Lung (tissue), 17 donors: ENCODE measurements at places on chromosomes 12 and 14. TPM values are rescaled to one million over a fixed set of nuclear protein-coding genes. Genes with fewer than 3 reads are reported as not detected.

The PRR4 gene
- 3.6 TPM for polyA plus RNA-seq

The IQSEC3 gene
- polyA plus RNA-seq: 0.29 TPM

The KRT4 gene
- polyA plus RNA-seq: 1.3 TPM

The NKX2-1 gene
- 155 TPM for polyA plus RNA-seq

The WSCD2 gene
- 0.08 TPM for polyA plus RNA-seq

The LHX5 gene
- polyA plus RNA-seq: not detected

The TAS2R9 gene
- polyA plus RNA-seq: not detected

DNA sequence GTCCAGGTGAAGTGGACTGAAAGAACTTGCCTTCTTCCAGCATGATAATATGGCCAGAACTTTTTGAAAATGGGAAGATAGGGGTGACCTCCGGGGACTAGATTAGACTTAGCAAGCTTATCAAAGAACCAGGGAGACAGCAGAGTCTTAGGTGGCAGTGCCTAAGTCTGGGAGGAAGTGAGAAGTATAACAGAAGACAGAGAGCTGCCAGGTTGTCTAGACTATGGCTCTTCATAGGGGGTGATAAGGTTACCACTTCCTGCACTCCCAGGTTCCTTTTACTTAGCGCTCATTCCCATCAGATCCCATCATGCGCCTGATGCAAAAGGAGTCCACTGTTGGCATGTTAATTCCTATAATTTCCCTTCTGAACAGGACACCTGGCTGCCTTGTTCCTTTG, 69.9 kb downstream of the PLXNC1 start:
- DNase-seq: no peak

GRCh38 chr14:76550534-76550933, 174.6 kb downstream of the ESRRB start:
- DNase-seq: no peak

- no peak for DNase-seq
Measured at GRCh38 chr14:64416348-64416932, 28.3 kb downstream of the MTHFD1 start.

DNA sequence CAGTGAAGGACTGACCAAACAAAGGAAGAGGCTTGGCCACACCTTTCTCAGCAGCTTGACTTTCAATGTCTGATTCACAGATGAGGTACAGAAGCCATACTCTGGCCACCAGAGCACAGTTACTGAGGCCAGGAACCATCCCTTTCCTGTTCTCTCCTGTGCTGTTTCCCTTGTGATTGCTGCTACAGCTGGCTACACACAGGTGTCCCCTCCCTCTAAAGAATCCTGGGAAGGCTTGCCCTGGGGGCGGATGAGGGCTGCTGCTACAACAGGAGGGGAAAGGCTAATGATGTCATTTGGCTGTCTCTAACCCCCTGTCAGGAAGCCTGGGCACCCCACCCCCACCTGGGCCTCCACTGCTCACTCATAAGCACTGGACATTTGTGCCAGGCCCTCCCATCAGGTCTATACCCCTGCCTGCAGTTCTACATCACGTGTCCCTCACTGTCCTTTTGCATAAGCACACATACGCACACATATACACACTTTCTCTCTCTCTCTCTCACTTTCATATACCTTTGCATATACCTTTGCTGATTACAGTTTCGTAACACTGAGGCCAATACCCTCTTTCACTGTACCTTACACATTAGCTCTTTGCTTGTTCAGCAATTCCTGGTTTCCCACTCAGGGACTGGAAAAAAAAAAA, 41.4 kb downstream of the PRPF40B start:
- DNase-seq: peak; percentile 66

- no peak for DNase-seq
Measured at GRCh38 chr12:57473392-57473791, 6.3 kb downstream of the ARHGAP9 start.

DNA sequence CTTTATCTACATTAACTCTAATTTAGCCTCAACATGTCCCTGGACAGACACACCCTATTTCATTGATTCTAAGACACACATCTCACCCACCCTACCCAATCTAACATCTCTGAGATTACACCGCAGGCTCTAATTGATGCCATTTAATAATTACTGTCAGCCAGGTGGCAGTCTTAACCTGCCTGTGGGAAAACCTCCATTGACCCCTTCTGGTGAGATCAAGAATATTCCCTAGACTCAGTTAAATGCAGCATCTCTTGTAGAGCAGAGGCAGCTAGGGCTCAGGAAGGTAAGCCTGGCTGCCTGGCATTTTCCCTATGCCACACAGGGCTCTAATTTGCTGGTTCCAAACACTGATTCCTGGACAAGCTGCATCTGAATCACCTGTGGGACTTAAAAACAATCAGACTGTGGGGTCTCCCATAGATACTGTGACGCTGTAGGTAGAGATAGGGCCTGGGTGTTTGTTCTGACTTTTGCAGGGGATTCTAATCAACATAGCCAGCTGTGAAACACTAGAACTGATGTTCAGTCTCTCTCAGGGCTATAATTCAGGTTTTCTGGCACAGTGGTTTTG, 14.3 kb downstream of the MCRS1 start:
- no peak for DNase-seq

- peak; percentile 25 for DNase-seq
Measured at GRCh38 chr12:92987846-92988621, 58.9 kb upstream of the EEA1 start.

DNA sequence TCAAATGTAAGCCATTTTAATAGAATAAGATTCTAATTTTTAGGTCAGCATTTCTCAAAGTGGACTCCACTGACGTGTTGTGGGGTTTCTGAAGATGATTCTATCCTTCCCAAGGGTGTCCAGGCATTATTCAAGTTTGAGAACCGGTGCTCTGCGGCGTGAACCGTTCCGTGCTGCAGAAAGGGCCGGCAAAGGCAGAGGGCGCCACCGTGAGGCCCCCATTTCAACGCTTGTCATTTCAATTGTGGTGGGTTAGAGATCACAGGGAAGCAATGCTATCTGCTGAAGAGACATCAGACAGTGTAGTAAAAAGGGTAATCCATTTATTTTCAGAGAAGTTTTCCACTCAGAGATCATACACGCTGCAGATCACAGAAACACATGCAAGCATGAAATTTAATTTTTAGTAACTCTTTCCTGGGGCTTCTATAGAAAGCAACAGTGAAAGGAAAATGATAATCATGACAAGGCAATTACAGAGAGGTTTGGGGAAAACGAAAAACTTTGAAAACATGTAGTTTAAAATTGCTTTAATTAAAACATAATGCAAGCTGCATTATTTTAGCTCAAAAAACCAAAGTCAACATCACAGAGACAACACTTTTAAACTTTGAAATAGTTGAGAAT, 201.7 kb downstream of the EXOC5 start:
- peak; percentile 10 for DNase-seq

DNA sequence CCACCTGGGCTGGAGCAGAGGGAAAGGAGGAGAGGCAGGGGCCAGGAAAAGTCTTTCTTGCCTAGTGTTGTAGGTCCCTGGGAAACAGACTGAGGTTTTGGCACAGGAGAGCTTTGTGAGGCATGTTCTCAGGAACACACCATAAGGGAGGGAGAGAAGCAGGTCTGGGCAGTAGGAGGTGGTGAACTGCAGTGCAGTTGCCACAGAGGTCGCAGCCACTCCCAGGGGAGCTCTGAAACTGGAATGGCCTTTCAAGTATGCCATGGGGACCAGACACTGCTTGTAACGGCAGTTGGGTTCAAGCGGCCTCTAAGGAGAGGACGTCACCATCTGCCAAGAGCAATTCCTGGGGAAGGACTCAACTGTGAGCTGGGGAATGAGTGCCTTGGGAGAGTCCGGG, 35.4 kb upstream of the NKX2-8 start:
- DNase-seq: no peak

GRCh38 chr14:89719366-89720075, 235.0 kb downstream of the EFCAB11 start:
- no peak for DNase-seq

DNA sequence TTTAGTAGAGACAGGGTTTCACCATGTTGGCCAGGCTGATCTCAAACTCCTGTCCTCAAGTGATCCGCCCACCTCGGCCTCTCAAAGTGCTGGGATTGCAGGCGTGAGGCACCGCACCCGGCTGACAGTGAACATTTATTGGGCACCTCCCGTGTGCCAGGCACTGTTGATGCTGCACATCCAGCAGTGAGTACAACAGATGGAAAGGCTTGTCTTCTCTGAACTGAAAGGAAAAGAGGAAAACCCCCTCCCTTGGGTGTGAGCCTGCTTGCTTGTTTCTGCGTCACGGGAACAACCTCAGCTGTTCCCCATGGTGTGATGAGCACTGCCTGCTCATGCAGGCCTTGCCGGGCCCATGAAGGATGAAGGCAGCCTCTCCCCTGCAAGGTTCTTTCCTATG, 39.5 kb downstream of the DGLUCY start:
- DNase-seq: no peak

DNA sequence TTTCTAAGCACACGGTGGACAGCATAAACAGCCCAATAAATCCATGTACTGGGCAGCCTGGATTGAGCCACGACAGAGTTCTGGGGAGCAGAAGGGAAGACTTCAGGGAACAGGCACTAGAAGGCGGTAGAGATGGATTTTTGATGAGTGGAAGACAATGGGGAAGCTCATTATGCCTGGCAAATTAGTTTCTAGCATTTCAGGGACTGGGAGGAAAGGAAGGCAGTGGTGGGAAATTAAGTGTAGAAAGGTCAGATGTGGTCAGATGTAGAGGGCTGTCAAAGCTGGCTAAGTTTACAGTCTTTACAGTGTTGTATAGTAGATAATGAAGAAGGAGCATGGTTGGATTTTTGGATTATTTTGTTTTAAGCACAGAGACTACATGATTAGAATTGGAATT, 9.2 kb downstream of the EGLN3 start:
- DNase-seq: no peak

DNA sequence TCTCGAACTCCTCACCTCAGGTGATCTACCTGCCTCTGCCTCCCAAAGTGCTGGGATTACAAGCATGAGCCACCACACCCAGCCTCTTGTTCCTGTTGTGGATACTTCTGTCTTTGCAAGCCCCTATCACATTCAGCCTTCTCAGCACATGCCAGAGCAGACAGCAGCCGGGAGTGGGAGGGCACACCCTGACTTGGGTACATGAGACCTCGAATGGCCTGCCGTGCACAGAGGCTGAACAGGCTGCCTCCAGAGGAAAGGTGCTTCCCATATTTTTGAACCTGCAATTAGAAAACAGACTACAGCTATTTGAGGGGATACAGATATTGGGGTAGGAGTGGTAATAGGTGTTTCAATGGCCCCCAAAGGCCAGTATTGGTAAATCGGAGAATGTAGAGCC, 307.3 kb upstream of the DIO3 start:
- DNase-seq: no peak

DNA sequence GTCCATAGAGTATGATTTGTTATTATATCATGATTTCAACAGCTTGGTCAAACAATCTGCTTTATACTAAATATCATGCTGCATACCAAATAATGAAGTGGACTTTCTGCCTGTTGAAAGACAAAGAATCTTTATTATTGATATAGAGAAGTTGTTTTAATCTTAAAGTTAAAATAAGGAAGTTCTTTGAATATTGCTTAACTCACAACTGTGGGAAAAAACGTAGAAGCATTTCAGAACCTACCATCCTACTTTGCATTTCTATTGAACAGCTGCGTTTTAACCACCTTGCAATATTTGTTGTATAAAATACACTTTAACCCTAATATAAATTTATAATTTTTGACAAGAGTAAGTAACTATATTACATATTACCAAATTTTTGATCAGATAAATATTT, 22.9 kb upstream of the ARL1 start:
- DNase-seq: no peak

DNA sequence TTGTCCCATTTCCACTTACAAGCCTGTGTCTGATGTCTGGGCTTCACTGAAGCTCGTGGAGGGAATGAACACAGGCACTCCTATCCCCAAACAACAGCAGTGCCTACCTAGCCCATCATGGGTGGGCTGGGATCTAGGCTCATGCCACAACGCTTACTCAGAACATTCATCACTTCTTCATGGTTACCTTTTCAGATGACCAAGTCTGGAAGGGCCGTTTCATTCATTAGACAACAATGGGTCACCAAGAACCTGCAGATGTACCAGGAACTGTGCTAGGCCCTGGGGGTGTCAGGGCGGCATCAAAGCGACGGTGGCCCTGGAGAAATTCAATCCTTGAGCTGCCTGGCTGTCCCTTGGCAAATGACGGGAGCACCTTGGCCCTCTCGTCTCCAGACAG, 64.9 kb upstream of the FZD10 start:
- DNase-seq: no peak

DNA sequence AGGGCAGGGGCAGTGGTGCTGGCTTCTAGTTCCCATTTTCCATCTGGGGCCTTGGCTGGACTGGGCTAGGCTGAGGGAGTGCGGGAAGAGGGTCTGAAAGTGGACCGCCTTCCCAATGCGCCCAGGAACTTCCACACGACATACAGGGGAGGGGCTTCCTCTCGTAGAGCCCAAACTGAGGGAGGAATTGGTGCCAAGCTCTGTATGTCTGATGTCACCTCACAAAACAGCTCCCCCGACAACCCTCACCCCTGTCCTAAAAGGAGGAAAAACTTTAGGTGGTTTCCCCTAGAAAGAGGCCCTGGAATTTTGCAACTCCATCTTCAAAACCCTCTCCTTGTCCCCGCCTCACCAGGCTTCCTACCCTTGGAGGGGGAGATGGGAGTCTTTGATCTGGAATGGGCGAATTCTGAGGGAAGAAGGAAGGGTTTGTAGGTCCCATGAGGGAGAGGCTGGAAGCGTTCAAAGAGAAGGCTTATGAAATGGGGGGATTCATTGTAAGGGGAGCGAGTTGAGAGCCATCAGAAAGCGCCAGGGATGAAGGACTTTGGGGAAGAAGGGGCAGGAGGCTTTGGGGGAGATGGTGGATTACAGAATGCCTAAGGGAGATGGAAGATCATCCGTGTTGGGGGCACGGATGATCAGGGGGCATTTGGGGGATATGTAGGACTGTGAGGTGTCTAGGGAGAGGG, 844 bp downstream of the GLTP start:
- DNase-seq: peak; percentile 67

GRCh38 chr12:50314636-50315312, 31.5 kb upstream of the LIMA1 start:
- DNase-seq: peak; percentile 79

- no peak for DNase-seq
Measured at GRCh38 chr14:50607761-50608160, 47.8 kb downstream of the ATL1 start.

- no peak for DNase-seq
Measured at GRCh38 chr12:123233505-123234308, 471 bp downstream of the MTRFR start.

DNA sequence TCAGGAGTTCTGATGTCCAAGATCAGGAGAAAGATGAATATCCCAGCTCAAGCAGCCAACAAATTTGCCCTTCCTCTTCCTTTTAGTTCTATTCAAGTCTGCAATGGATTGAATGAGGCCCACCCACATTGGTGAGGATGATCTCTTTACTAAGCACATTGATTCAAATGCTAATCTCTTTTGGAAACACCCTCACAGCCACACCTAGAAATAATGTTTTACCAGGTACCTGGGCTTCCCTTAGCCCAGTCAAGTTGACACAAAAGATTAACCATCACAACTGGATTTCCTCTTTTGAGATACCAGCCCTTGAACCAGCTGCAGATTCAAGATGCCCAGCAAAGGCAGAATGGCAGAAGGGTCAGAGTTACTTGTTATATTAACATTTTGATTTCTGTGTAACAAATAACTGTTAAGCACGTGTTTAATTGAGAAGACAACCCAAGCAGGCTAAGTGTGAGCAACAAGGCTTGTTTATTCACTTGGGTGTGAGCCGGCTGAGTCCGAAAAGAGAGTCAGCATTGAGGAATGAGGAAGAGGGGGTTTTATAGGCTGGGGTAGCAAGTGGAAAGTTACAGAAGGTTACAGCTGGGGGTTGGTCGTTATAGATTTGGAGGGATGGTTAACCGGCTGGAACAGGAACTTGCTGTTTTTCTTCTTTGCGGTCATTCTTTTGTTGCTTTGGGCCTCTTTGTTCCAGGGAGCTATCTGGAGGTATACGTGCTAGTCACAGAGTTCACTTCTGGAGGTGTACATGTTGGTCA, 180.3 kb downstream of the EMP1 start:
- no peak for DNase-seq
